Muscle of arm (tissue), 14 donors: ENCODE measurements at places on chromosomes 1 and 21.

DNA sequence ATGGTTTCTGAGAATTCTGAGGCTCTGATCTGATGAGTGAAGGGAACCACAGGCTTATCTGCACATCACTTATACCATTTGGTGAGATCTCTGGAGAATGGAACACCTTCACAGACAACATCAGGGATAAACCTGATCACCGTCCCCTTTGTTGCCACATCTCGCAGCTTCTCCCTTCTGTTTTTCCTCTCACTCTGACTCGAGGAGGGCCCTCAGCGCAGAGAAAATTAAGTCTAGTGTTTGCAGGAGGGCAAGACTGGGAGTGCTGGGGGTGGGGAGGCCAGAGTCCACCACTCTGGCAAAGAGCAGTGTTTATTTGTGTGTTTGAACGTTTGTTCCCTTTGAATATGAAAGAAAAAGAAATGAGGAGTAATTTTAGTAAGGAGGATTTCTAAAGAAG, 29.0 kb upstream of the BATF3 start:
- DNase-seq: no peak

DNA sequence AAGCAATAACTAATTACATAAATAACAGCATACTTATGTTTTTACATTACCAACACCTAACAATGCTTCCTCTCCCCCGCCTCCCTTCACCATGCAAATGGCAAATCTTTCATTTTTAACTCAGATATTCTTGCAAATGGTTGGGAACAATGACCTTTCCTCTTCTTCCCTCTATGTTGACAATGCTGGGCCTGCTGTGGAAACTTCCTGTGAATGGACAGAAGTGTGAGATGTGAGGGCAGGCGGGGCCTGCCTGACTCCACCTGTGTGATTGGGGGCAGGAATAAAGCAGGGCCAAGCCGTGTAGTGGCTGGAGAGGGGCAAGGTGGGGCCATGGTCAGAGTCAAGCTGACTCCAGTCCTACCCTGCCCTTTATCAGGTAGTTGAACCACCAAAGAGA, 289.6 kb downstream of the RPS6KC1 start:
- no peak for DNase-seq

- no peak for DNase-seq
Measured at GRCh38 chr1:42926235-42926878, 32.3 kb downstream of the SLC2A1 start.

DNA sequence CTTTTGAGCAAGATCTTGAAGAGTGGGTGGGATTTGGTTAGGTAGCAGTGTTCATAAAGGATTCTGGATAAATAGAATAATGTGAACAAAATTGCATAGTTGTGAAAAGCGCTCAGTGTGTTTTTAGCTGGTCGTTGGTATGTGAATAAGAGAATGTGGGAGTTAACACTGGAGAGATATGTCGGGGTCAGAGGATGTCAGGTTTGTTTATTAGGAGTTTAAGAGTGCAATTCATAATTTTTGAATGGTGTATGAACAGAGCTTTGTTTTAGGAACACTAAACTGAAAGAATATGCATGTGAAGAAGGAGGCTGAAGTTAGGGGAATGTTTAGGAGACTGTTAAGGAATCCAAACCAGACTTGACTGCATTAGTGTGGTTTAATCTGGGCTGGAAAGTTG, 9.4 kb downstream of the USP16 start:
- DNase-seq: no peak

- DNase-seq: no peak
Measured at GRCh38 chr1:148383966-148384365, 99.1 kb downstream of the PPIAL4G start.

GRCh38 chr1:9705337-9706093, 54.0 kb downstream of the PIK3CD start:
- DNase-seq: no peak

- no peak for DNase-seq
Measured at GRCh38 chr1:205950280-205950679, 7.0 kb upstream of the SLC26A9 start.

GRCh38 chr1:241711326-241711725, 59.2 kb downstream of the WDR64 start:
- DNase-seq: no peak

DNA sequence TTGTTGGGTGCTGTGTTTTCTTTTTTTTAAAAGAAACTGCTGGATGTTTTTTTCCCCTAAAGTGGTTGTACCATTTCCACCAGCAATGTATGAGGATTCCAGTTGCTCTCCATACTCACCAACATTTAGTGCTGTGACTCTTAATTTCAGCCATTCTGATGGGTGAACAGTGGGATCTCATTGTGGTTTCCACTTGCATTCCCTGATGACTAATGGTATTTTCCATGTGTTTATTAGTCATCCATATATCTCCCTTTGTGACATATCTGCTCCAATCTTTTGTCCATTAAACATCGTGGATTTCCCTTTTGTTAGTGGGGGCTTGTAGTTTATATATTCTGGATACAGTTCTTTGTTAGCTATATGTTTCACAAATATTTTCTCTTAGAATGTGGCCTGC, 206.0 kb downstream of the CAMTA1 start:
- no peak for DNase-seq

- DNase-seq: no peak
Measured at GRCh38 chr21:35039595-35040289, 9.4 kb downstream of the RUNX1 start.

GRCh38 chr1:174215766-174216165, 56.4 kb downstream of the RABGAP1L start:
- no peak for DNase-seq

DNA sequence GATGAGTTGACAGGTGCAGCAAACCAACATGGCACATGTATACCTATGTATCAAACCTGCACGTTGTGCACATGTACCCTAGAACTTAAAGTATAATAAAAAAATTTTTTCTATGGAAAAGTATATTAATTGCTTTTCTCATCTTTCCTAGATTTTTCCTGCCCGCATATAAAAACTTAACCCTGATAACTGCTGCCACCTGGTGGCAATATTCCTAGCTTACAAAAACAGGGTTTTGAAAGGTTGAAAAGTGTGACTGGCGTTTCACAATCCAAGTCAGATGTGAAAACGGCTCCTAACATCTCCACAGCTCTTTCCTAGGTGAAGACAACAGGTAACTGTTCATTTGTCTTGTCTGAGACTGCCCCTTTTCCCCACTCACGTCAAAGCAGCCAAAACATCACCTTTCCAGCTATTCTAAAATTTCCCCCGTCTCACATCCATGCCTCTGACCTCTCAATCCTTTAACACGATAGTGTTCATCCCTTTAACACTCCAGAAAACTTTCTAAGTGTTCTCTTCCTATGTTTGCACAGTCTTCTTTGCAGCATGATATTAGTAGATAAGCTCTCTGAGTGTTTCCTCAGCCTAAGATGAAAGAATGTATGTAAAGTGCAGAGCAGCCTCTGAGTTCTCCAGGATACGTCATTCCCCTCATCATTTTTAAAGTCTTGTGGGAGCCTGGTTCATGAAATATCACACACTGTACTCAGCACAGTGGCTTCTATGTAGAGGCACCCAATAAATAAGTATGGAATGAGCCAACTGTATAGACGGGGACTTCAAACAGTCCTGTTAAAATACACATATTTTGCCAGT, 27.5 kb downstream of the OVGP1 start:
- peak; percentile 31 for DNase-seq

DNA sequence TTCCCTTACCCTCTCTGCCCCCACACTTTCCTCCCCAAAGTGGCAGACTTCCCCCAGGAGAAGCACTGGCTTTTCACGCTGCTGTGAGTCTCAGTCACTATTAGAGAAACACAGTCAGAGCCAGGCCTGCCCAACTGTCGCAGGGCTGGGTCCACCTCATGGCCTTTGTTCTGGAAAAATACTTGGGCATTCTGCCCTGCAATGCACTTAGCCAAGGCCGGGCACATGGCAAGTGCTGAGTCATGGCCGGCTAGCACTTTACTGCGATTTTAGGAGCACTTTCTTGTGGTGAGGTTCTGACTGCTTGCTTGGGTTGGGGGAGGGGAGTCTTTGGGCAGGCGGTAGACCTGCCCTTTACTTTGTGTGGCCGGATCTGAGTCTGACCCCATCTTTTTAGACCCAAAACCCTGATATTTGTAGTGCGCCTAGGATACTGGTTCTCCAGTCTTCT, 7.7 kb downstream of the EPHX1 start:
- no peak for DNase-seq

- no peak for DNase-seq
Measured at GRCh38 chr1:59007429-59007819, 223.6 kb upstream of the JUN start.

GRCh38 chr21:36803816-36804439, 105.0 kb downstream of the SIM2 start:
- no peak for DNase-seq

DNA sequence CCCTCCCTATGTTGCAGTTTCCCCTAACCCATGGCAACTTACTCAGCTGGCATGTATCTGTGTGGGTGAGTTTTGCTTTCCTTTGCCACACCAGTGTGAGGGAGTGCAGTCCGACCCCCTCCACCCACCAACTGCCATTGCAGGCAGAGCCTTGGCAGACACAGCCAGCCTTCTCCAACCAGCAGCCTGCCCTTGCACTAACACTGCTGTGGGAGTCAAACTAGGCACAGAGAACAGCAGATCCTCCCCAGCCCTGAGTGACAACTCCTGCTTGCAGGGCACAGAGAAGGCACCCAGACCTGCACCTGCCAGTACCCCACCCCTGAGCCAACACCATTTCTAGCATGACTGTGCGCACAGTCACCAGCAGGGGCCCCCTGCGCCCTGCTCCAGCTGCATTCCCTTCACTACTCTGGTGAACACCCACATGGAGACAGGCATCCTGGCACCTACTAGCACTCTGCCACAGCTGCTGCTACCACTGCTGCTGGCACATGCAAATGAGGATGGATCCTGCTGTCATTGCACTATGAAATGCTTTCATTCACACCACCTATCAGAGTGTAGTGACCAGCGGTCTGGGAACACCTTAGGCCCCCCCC, 98.4 kb downstream of the MAGI3 start:
- DNase-seq: no peak

GRCh38 chr1:7579831-7580804, 191.0 kb upstream of the VAMP3 start:
- no peak for DNase-seq

DNA sequence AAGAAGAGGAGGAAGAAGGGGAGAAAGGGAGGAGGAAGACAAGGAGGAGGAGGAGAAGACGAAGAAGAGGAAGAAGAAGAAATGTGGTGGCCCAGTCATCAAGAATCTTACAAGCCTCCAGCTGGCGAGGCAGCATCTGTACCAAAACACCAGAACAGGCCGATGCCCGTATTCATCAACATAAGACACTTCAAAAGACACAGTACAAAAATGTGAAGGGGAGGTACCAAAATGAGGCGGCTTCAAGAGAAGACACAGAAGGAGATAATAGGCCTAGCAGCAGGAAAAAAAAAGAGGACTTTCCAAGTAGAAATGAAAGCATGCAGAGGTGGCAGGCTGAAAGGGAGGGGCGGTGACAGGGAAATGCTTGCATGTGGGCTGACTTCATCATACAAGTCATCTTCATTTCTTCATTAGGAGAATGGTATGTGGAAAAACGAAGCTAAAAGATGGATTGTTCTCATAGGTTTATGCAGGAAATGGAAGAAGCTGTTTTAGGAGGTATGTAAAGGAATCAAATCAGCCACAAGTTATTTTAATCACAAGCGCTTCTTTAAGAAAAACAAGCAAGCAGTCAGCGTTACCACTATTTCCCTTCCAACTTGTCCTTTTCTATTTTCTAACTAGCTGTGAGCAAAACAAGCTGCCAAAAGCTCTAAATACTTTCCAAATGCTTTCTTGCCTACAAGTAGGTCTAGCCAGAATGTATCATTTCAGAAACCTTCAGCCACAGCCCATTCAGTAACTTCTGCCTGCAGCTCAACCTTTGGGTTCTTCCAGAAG, 192.3 kb downstream of the SLC45A1 start:
- DNase-seq: peak; percentile 74

- no peak for DNase-seq
Measured at GRCh38 chr21:29786496-29787360, 153.1 kb downstream of the GRIK1 start.

DNA sequence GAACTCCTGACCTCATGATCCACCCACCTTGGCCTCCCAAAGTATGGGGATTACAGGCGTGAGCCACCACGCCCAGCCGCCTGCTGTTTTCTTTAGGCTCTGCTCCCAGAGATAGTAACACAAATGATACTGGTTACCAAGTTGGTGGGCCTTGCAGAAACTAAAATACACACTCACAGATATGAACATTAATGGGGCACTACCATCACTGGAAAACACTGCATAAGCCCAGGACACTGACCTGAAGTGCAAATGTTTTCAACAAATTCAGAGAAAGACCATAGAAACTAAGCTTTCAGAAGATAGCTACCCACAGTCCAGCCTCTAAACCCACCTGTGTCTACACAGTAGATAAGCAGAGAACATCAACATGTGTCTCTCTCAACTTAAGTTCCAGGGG, 180.5 kb downstream of the FCRL5 start:
- DNase-seq: no peak

- DNase-seq: no peak
Measured at GRCh38 chr1:84339503-84339902, 38.0 kb downstream of the SAMD13 start.

DNA sequence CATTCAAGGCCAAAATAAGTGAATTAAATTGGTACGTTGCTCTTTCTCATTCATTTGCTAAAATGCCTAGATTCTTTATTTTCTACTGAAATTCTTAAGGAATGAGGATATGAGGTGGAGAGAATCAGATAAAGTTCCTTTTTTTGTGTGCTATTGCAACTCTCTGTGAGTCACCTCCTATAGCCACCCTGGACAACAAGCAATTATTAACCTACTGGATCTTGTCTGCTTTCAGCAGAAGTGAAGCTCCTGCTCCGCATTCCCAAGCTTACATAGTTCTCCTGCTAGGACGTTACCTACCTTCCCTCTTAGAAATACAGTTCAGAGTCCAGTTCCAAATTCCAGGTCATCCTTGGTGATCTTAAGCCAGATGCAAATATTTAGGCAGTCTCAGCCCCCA, 4.8 kb upstream of the KCNJ6 start:
- DNase-seq: no peak

GRCh38 chr1:110515041-110515440, 3.9 kb downstream of the KCNA10 start:
- no peak for DNase-seq

DNA sequence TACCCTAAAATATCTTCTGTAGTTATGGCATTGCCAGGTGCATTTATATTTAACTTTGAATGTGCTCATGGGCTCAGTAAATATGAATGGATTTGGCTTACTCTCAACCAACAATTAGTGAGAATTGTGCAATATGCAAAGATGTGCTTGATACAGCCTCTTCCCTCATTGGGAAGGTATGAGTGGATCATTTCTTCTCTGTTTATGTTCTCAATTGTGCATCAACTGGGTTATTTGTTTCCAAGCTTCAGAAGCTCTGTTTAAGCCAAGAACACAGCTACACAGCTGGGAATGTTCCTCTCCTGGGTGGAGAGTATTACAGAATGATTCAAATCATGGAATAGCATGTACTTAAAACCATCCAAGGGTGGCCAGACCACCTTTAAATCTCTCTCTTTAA, 17.6 kb upstream of the MAP1LC3C start:
- DNase-seq: no peak

DNA sequence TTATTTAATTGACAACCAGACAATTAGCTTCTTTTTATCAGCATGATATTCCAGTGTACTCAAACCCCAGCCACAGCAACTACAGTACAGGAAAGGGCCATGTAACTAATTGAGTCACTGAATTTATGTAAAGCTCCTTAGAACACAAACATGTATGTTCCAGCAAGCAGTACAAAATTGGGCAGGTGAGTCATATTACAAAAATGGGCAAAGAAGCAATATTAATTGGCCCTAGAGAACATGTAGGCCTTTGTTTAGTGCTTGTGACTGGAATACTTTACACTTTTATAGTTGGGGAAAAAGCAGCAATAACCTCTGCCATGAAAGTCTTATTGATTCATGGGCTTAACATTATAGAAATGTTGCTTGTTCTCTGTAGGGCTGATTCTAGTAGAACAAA, 31.8 kb downstream of the CLEC20A start:
- no peak for DNase-seq
